ENCODE measurements at places on chromosomes 13 and 19.

DNA sequence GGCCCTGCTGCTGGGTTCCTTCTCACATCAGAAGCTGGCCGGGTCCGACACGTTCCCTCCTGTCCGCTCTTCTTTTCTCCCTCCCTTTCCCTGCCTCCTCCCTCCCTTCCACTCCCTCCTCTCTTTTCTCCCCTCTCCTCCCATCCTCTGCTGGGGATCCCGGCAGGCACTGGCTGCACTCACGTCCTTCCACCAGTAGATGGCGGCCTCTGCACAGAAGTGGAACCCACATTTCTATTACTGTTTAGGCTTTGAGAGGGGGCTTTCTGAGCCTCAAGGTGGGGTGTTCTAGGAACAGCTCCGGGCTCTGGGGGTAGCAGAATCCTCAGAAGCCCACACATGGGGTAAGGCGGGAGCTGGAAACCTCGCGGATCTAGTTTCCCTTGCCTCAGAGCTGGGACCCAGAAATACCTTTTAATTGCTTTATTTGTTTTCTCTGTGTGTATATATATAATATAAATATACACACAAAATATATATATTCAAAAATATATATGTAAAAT, 294.2 kb downstream of the ZNF536 start:
- peaks cover 41% of the 10 kb centered on the region for H3K4me1 ChIP-seq
- peaks cover 13% of the 10 kb centered on the region for H3K27me3 ChIP-seq
- H3K36me3 ChIP-seq: no peaks in the 10 kb centered on the region

- H3K4me3 ChIP-seq: no peak overlapping the region
- H3K36me3 ChIP-seq: peaks cover under 1% of the 10 kb centered on the region
- H3K4me1 ChIP-seq: peaks cover 5% of the 10 kb centered on the region
- no peak overlapping the region for H3K27ac ChIP-seq
- H3K27me3 ChIP-seq: no peaks in the 10 kb centered on the region
These were observed 287.0 kb downstream of the DCT start for GRCh38 chr13:94192431-94192975.

- no peak overlapping the region for H3K4me3 ChIP-seq
- no peaks in the 10 kb centered on the region for H3K36me3 ChIP-seq
- H3K27me3 ChIP-seq: peaks cover 4% of the 10 kb centered on the region
- no peaks in the 10 kb centered on the region for H3K4me1 ChIP-seq
- no peak overlapping the region for H3K27ac ChIP-seq
- DNase-seq: no peak
These were observed 39.7 kb downstream of the THSD1 start for GRCh38 chr13:52366291-52366690.

GRCh38 chr19:51365211-51365964, 800 bp downstream of the ETFB start:
- H3K27ac ChIP-seq: peak overlapping the region; percentile 87
- no peaks in the 10 kb centered on the region for H3K27me3 ChIP-seq
- peaks cover 55% of the 10 kb centered on the region for H3K4me1 ChIP-seq
- peak overlapping the region; percentile 99 for H3K4me3 ChIP-seq
- H3K36me3 ChIP-seq: no peaks in the 10 kb centered on the region
- no peak for DNase-seq

- H3K36me3 ChIP-seq: peaks cover 6% of the 10 kb centered on the region
- DNase-seq: no peak
- peaks cover 8% of the 10 kb centered on the region for H3K27me3 ChIP-seq
- H3K4me1 ChIP-seq: peaks cover 60% of the 10 kb centered on the region
- no peak overlapping the region for H3K27ac ChIP-seq
- no peak overlapping the region for H3K4me3 ChIP-seq
These were observed 97.3 kb downstream of the FAM216B start for GRCh38 chr13:42878721-42879120.

- H3K27ac ChIP-seq: peak within 1 kb of the TSS; percentile 57
- peak; percentile 70 for DNase-seq
- H3K27me3 ChIP-seq: peaks cover 65% of the 10 kb centered on the region
- peaks cover 11% of the 10 kb centered on the region for H3K4me1 ChIP-seq
- H3K4me3 ChIP-seq: peak within 1 kb of the TSS; percentile 84
These were observed at the start of gene SHD for GRCh38 chr19:4278419-4279266. SHD (plus strand) TSS chr19:4279266; CDS start chr19:4280064, 798 bp downstream.

DNA sequence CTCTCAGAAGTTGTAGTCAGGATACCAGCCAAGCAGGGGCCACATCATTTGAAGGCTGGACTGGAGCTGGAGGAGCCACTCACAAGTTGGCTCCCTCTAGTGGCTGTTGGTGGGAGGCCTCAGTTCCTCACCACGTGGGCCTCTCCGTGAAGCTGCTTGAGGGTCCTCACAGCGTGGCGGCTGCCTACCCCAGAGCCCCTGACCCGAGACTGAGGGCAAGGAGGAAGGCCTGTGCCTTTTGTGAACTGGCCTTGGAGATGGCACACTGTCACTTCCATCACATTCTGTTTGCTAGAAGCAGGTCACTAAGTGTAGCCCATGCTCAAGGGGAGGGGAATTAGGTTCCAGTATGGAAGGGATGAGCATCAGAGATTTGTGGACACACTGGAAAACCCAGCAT, 14.6 kb downstream of the GNA11 start:
- H3K27me3 ChIP-seq: peaks cover 1% of the 10 kb centered on the region
- no peak overlapping the region for H3K4me3 ChIP-seq
- no peaks in the 10 kb centered on the region for H3K36me3 ChIP-seq
- DNase-seq: peak; percentile 68
- H3K27ac ChIP-seq: no peak overlapping the region

DNA sequence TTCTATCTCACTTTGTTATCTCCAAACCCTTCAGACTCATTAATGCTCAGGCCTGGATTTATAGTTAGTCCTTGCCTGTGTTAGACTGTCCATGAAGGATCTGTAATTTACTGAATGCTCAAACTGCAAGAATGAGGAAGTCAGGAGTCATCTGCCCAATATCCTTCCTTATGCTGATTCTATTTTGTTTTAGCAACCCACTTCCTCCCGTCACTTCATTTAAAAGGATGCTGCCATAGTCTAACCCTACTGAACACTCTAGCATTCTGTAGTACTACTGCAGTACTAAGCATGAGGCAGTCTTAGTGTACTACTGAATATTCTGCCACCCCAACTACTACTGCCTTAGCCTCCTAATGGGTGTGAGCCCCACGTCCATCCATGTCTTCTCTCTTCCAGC, 1.5 kb downstream of the FCAR start:
- H3K4me3 ChIP-seq: no peak overlapping the region
- H3K36me3 ChIP-seq: no peaks in the 10 kb centered on the region
- H3K27me3 ChIP-seq: peaks cover 3% of the 10 kb centered on the region
- no peaks in the 10 kb centered on the region for H3K4me1 ChIP-seq
- no peak overlapping the region for H3K27ac ChIP-seq

GRCh38 chr13:111325941-111326620, 5.6 kb downstream of the TEX29 start:
- no peak overlapping the region for H3K4me3 ChIP-seq
- no peaks in the 10 kb centered on the region for H3K27me3 ChIP-seq
- H3K36me3 ChIP-seq: no peaks in the 10 kb centered on the region
- no peak overlapping the region for H3K27ac ChIP-seq
- DNase-seq: no peak

DNA sequence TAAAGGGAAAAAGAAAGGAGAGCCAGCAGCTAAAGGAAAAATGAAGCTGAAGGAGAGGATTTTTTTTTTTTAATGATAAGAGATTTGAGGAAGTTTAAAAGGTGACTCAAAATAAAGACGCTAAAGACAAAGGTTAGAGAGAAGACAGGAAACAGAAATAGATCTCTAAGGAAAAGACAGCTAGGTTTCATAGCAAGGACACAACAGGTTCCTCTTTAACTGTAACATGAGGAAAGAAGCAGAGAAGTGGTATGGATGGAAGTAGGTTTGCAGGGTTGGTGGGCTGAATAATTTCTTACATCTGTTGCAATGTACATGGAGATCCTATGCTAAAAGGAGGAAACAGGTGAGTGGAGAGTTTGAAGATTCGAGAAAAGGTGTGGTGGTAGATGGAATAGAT, 107.5 kb downstream of the MYCBP2 start:
- H3K27ac ChIP-seq: no peak overlapping the region
- H3K4me3 ChIP-seq: no peak overlapping the region
- DNase-seq: no peak
- H3K4me1 ChIP-seq: no peaks in the 10 kb centered on the region

- H3K36me3 ChIP-seq: no peaks in the 10 kb centered on the region
- no peak for DNase-seq
- H3K27ac ChIP-seq: no peak overlapping the region
- no peak overlapping the region for H3K4me3 ChIP-seq
- peaks cover 13% of the 10 kb centered on the region for H3K27me3 ChIP-seq
- no peaks in the 10 kb centered on the region for H3K4me1 ChIP-seq
These were observed 36.4 kb downstream of the CRYL1 start for GRCh38 chr13:20489185-20489820.

DNA sequence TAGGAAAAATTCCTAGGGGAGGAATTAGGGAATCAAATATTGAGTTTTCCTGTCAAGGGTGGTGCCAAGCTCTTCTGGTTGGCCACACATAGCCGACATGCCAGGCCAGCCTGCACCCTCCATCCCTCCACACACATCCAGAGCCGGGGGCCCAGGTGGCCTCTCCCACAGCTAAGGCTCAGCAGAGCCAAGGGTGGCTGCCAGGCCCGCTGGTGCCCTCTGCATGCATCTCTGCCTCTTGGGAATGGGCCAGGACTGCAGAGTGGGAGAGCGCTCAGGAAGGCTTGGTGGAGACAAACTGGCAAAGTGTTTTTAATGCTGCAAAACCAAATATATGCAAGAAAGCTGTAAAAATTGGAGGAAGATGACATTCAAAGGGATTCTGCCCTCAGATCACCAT, 42.7 kb upstream of the GAS6 start:
- H3K4me3 ChIP-seq: no peak overlapping the region
- H3K27ac ChIP-seq: no peak overlapping the region
- peaks cover 6% of the 10 kb centered on the region for H3K27me3 ChIP-seq
- no peak for DNase-seq
- no peaks in the 10 kb centered on the region for H3K36me3 ChIP-seq
- H3K4me1 ChIP-seq: peaks cover 19% of the 10 kb centered on the region

DNA sequence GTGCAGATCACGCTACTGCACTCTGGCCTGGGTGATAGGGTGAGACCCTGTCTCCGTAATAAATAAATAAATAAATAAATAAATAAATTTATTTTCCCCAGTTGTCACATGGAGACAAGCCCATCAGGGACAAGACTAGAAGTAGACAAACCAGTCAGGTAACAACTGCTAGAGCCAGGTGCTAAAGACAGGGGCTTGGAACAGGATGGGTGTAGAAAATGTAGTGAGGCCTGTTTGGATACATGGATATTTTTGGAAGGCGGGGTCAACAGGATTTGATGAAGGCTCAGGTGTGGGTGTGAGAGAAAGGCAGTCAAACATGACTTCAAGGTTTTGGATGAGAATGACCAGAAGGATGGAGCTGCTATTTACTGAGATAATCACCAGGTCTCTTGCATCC, 27.7 kb upstream of the TPM4 start:
- H3K4me3 ChIP-seq: no peak overlapping the region
- no peaks in the 10 kb centered on the region for H3K4me1 ChIP-seq
- no peaks in the 10 kb centered on the region for H3K36me3 ChIP-seq
- peaks cover 43% of the 10 kb centered on the region for H3K27me3 ChIP-seq
- no peak overlapping the region for H3K27ac ChIP-seq

GRCh38 chr13:49225223-49226042, 5.3 kb downstream of the MLNR start:
- no peak overlapping the region for H3K4me3 ChIP-seq
- DNase-seq: no peak
- H3K27ac ChIP-seq: no peak overlapping the region
- H3K27me3 ChIP-seq: peaks cover 61% of the 10 kb centered on the region

GRCh38 chr13:23460921-23461320, 27.4 kb upstream of the SACS start:
- H3K36me3 ChIP-seq: peaks cover 17% of the 10 kb centered on the region
- no peak overlapping the region for H3K27ac ChIP-seq
- DNase-seq: no peak

DNA sequence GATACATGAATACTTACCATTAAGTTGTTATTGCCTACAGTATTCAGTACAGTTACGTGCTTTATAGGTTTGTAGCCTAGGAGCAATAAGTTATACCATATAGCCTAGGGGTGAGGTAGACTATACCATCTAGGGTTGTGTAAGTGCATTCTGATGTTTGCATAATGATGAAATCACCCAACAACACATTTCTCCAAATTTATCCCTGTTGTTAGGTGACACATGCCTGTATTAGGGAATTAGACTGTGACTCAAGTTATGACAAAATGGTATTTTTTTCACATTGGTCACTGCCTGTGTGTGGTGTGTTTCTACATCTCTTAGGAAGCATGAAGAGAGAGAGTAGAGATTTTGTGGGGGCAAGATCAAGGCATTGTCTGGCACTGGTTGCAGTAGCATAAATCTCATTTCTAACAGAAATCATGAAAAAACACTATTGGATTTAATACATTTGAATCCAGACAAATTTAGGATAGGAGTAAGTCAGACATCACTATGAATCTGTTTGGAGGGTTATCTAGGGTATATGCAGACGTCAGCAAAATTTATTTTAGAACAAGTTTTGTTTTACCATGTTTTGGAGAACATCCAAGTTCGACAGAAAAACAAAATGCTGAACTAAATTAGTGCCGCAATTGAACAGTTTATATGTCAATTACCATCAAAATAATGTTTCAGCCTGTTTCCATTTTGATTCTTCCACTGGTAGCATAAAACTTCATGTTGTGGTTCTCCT, 332.1 kb downstream of the LMO7 start:
- H3K27ac ChIP-seq: no peak overlapping the region
- H3K27me3 ChIP-seq: no peaks in the 10 kb centered on the region
- no peaks in the 10 kb centered on the region for H3K36me3 ChIP-seq
- no peak for DNase-seq
- no peak overlapping the region for H3K4me3 ChIP-seq

- no peak overlapping the region for H3K27ac ChIP-seq
- no peak for DNase-seq
- no peaks in the 10 kb centered on the region for H3K4me1 ChIP-seq
- no peaks in the 10 kb centered on the region for H3K27me3 ChIP-seq
These were observed 643.9 kb upstream of the KLF12 start for GRCh38 chr13:74778087-74778486.

DNA sequence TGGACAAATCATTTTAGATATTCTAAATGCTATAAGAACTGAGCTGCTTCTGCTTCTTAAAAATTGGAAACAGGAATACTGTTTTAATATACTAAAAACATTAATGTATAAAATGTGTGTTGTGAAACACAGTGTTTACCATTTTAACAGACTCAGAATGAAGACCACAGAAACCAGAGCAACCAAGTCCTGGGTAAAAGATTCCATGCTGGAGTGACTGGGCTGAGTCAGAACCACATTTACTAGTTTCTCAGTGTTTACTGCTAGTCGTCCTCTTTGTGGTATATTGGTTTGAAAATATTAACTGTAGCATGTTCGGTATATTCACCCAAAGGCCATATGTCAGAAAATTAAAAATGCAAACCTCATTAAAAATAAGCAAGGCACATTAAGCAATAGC, 31.9 kb downstream of the ANKRD10 start:
- peaks cover 3% of the 10 kb centered on the region for H3K27me3 ChIP-seq
- no peak overlapping the region for H3K27ac ChIP-seq
- no peak overlapping the region for H3K4me3 ChIP-seq
- no peak for DNase-seq
- H3K4me1 ChIP-seq: peaks cover 72% of the 10 kb centered on the region
